CD4-positive, alpha-beta T cell treated with Interleukin-15 for 1 hour (primary cell): ENCODE measurements at places on chromosomes 13 and 19.

DNA sequence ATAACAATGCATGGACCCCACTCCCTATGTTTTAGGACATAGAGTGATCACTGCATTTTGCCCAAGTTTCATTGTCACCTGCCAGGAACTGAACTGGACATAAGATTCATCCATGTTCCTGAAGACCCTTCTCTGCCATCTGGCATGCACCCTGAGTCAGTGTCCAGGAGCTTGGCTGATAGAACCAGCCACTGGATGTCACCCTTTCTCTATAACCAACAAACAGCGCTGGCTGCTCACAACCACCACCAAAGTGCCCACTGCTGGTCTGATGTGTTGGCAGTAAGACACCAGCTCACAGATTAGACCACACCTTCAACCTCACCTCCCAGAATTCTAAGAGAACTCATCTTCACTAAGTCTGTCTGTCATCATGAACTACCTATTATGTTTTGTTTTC, 333.4 kb downstream of the ITGBL1 start:
- no peak for DNase-seq

DNA sequence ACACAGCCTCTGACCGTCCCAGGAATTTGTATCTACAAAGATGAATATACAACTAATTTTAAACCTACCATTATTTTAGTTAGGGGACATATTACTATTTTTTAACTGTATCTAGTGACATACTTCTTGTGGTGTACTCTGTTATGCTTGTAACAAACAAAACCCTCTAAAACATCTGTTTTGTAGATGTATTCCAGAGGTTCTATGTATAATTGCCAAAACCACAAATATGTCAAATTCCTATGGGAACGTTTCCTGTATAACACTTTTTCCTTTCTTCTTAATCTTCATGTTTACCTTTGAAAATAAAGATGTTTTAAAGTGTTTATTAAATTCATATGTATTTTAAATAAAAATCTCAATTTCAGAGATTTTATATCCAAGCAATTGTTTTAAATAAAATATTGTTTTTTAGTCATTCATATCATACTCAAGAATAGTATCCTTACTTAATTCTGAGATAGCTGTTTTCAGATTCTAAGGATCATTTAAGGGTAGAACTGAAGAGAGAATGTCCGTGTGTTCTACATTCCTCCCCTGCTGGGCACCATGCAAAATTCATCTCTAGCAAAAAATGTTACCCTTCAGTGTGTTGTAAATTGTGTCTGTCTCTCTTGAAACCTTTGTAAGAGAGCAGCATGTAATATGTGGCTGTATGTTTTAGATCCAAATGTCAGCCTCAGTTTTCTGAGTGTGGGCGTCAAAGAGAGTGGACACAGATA, 1327.7 kb downstream of the EFNB2 start:
- no peak for DNase-seq

DNA sequence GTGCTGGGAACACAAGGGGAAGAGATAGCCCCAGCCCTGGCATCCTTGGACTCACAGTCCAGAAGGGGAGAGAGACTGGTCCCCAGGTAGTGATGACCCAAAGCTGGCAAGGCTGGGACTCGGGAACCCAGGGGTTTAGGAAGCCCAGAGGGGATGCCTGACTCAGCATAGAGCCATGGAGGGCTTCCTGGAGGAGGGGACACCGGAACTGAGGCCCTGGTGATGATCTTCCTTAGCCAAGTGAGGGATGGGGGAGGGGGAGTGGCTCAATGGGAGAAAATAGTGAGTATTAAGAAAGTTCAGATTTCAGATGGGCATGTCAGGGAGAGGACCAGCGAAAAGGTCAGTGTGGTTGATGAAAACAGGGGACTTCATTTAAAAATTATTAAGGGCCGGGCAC, 26.8 kb downstream of the EXOC3L2 start:
- DNase-seq = no peak

DNA sequence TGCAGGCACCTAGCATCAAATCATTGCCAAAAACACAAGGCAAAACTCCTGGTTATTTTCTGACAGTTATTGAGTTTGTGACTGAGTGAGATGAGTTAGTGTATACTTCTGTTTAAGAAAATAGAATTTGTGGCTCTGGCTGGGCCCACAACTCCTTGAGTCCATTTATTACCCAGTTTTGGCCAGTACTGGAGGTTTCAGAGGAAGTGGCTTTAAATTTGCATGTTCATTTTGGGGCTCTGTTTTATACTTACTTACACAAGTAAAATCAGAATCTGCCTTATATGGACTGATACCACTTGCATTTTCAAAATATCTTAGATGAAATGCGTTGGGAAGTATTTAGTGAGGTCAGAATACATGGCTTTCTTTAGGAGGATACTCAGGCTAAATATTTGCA, 29.0 kb downstream of the TNFSF11 start:
- DNase-seq = no peak

DNA sequence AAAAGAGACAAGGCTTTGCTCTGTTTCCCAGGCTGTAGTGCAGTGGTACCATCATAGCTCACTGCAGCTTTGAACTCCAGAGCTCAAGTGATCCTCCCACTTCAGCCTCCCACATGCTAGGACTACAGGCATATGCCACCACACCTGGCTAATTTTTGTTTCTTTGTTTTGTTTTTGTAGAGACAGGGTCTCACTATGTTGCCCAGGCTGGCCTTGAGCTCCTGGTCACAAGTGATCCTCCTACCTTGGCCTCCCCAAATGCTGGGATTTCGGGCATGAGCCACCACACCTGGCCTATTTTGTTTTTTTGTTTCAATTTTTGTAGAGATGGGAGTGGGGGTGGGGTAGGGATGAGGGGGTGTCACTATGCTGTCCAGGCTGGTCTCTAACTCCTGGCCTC, 6.9 kb downstream of the WDR87 start:
- no peak for DNase-seq

- DNase-seq = no peak
Measured at GRCh38 chr13:74273581-74273980, 139.4 kb upstream of the KLF12 start.

- DNase-seq = peak; percentile 30
Measured at GRCh38 chr19:45591004-45591637, 6.5 kb upstream of the OPA3 start.

DNA sequence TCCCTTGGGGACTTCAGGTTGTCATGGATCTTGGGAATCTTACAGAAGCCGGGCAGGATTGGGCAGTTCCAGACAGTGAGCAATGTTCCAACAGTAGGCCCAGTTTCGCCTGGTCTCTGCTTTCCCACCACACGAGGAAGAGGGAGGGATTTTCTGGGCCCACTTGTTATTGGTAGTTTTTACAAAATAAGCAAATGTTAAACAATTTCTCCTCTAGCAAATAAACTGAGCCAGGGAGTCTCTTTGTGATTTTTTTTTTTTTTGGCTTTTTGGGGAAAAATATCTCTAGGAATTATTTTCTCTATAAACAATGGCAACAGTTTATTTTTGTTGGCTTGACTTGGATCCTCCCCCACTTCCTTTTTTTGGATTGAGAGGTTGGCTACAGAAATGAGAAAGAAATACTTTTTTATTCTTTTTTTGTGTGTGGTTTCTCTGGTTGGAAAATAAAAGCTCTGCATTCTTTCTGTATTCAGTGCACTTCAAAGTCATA, 89.3 kb downstream of the TM9SF2 start:
- DNase-seq = no peak
